ENCODE measurements at places on chromosomes 6 and 20.

DNA sequence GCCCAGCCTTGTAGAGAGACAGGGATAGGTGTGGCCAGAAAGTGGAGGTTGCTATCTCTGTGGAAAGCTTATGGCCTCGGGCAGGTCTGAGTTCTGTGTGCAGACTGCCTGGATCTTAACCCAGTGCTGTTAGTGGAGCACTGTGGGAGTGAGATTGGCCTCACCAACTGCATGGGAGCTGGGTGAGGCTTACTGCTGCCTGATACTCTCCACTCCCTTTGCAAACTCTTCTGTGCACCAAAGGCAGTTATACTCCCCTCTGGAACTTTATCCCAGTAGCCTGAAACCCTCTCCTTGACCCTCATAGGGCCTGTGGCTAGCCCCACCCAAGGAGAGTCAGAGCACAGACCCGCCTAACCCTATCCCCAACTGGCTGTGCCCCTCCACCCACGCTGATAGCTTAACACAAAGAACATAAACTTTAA is 41.4 kb upstream of the PKIB start:
- DNase-seq: no peak

DNA sequence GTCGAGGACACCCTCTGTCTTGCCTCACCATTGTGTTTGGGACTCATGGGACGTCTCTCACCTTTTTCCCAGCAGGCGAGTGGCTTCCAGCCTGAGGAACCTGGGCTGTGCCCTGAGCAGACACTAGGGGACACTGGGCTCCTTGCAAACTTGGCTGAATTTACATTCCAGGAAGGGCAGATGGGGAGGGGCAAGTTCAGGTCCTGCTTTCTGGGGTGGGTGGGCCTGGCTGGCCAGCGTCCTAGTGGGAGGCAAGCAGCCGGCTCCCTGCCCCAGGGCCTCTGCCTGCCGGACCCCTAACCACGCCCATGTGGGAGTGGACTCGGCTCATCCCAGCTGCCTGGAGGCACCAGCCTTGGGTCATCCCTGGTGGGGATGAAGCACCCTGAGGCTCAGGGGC is 48.2 kb upstream of the MLN start:
- peak; percentile 25 for DNase-seq

GRCh38 chr6:84763003-84763885 is 1.2 kb downstream of the TBX18 start:
- DNase-seq: no peak

DNA sequence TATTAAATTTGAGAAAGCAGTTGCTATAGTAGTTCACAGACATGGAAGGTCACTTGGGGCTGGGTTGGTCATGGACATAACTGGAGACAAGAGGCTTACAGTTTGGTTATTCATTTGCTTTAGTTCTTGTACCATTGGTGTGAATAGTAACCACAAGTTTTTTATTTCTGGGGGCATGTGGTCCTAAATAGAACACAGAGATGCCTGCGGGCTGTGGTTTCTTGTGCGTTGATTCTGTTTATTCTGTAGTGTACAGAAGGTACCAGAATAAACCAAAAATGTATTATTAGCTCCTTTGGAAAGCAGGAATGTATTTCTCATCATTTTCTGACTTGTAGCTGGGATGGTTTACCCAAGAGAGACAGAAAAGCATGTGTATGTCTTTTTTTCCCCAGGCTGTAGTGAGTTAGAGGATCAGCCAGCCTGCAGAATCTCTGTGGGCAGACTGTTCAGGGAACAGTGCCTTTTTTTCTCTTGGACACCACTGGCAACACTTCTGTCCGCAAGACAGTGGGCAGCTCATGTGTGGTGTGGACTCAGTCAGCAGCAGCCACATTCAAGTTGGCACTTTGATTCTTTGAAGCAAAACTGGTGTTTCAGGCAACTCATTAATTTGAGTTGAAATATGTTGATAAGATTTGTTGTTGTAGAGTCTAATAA is 122.1 kb downstream of the LRRC1 start:
- no peak for DNase-seq

GRCh38 chr20:36975099-36975818 is 23.8 kb upstream of the SAMHD1 start:
- DNase-seq: no peak

- DNase-seq: no peak
Measured at GRCh38 chr6:100433726-100434435, 30.8 kb downstream of the SIM1 start.

DNA sequence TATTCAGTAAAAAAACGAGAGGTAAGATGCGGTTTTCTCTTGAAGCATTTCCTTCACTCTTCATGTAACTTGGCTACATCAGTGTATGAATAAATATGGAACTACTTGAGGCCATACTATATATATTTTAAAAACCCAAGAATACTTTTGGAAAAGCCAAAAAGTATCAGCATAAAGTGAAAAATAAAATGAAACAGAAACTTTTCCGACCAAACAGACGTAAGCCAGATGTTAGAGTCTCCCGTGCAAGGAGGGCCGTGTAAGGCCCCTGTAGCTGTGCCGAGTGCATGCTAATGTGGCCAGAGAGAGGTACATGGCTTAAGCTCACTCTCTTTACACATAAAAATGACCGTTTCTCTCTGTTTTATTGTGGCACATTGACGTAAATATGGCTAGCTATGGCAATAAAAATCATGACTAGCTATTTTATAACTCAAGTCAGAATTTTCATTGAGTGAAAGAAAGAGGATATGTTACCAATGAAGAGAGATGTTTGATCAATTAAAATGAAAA is 140.1 kb upstream of the GMDS start:
- no peak for DNase-seq

GRCh38 chr6:42017021-42017643 is 33.2 kb upstream of the TAF8 start:
- DNase-seq: no peak

DNA sequence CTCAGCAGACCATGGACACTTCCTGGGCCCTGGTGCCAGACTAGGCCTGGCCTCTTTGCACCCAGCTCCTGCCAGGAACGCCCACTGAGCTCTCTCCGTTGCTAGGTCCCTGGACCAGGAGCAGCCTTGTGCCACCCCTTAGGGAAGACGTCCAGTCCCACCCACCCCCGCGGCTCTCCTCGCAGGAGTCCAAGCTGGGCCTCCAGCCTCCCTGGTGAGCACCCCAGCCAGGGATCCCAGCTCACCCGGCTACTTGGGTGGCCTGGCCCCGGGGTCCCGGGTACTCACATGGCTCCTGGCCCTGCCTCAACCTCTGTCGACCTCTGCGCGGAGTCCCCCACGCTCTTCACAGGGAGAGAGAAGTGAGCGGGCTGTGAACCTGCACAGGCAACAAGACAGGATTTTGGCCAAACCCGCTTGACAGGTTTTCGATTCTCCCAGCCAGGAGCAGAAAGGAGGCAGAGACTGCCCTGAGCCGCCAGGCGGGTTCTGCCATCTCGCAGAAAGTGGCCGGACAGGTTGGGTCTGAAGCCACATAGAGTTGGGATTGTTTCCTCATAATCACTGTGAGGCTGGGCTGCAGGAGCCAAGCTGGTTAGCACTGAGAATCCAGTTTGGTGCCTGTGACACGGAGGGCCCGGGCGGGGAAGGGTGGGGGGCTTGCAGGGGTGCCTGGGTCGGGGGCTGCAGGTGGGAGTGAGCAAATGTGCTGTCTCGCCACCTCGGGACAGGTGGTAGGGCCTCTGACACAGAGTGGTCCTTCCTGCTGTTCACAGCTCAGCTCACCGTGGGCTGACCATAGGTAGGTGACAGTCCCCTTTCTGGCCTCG is at the start of gene RBBP8NL:
Gene RBBP8NL (minus strand): TSS at position 368 of the 830 bp plus-strand sequence. CDS start 7,892 bp downstream, outside the sequence.
- no peak for DNase-seq

DNA sequence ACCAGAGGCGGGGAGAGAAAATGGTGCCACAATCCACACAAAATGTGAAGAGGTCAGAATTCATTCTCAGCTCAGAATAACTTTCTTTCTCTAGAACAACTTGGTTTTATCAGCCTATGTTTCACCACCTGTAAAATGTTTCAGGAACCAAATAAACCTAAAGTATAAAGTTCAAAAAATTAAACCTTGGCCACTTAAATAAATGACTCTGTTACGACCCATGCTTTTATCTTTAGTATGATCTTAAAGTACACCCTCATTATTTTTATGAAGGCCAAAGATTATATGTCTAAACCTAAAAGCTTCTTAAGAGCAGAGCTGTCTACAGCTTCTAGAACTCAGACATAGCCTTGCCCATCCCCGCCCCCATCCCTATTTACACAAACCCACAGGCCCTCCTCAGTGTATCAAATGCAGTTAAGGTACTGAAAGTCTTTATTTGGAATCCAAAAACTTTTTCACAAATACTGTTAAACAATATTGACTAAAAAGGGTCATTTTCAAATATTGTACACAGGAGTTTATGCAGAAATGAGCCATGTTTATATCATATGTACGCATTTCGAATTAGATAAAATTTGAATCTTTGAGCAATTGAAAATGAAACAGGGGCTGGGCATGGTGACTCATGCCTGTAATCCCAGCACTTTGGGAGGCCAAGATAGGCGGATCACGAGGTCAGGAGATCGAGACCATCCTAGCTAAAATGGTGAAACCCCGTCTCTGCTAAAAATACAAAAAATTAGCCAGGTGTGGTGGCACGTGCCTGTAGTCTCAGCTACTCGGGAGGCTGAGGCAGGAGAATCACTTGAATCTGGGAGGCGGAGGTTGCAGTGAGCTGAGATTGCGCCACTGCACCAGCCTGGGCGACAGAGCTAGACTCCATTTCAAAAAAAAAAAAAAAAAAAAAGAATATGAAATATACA is 5.7 kb upstream of the NHSL1 start:
- DNase-seq: no peak

GRCh38 chr6:45522486-45522885 is 144.8 kb upstream of the SUPT3H start:
- no peak for DNase-seq

DNA sequence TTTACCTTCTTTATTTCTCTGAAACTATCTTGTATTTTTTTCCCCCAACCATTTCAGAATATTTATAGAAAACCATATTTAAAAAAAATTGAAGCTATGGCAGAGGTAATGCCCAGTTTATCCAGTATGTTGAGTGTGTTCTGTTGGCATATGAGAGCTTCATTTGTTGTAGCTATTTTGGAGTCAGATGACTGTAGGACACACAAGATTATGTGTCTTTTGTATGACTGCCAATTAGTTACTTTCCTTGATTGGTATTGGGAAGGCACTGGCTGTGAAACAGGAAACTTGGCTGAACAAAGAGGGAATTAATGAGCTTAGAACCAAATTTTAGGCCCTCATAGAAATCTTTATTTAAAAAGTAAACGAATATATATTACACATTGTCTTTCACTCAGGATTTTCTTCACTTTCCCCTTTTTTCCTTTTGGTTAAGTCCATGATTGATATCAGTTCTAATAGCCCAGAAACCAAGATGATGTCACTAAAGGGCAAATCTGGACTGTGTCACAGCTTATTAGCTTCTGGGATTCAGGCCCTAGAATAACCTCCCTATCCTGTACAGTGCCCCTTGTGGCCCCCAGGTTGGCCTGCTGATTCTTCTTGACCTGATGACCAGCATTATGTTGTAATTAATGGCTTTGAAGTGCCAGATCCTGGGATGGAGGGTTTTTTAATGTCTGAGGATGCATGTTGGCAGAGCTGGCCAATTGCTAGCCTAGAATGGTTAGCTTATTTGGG is 10.1 kb downstream of the CDC5L start:
- no peak for DNase-seq

DNA sequence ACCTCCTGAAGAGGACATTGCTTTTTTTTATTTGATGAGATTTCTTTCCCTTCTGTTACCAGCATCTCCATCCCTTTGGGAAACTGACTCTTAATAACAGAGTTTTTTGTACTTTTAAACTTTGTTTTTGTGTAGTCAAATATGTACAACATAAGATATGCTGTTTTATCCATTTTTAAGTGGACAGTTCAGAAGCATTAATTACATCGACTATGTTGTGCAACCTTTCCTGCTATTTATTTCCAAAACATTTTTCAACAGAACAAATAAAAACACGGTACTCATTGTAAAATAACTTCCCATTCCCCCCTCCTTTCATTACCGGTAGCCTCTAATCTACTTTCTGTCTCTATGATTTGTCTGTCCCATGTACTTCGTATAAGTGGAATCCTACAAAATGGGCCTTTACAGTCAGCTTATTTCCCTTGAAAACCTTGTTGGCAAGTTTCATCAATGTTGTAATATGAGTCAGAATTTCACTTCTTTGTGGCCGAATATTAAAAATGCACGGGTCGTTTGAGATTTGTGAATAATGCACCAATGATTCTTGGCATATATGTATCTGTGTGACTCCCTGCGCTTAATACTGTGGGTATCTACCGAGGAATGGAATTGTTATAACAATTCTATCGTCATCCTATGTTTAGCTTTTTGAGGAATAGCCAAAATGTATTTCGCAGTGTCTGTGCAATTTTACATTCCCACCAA is 11.1 kb upstream of the RIPK1 start:
- no peak for DNase-seq

DNA sequence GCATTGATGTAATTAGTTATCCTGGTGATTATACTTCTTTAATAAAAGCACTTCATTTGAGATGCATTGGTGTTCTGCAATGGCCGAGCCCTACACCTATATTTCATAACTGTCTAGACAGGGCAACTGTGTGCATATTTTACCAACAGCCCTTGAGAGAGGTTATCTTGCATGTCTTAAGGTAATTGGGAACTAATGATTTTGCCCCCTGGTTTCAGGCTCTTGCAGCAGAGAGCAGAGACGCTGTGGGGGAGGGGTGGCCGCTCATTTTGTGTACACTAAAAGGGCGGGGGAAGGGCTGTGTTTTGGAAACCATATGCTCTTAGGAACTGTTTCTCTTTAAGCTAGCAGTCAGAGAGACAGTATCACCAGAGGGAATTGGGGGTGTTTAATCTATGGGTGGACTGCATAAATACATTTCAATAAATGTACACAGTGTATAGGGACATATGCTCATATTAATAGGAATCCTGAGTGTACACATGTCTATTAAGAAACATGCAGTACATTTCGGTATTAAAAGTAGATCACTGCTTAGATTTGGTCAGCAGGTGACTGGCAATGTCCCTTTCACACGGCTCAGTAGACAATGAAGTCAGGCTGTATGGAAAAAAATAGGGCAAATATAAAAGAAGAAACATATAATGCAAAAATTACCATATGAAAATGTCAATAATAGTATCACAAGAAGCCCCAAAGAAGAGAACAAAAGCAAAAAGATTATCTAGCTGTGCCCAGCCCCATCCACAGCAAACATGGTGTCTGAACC is 402.9 kb upstream of the CITED2 start:
- DNase-seq: no peak

DNA sequence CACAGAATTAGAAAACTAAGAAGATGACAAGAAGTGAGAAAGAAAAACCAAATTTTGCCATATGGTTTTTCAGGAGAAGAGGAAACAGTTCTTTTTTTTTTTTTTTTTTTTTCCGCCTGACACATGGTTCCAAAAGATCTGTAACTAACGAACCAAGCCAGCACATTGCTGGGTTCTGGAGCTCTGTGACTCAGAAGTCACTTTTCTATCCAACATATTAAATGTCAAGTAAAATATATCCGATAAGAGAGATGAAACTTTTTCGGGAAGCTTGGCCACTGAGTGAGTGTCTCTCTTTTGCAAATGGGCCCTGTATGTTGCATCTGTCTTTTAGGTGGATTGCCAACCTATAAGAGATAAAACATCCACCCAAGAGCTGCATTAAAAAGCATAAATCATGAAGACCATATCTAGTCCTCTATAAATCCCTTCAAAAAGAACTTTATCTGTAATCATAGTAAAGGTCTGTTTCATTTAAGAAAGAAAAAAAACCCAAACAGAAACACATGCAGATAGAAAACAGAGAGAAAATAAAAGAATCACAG is 4.6 kb downstream of the METTL24 start:
- DNase-seq: no peak

Data from NCI-H1694 treated with DMSO at 0.1 percent for 48 hours (cell line).